ENCODE measurements at places on chromosomes 12 and 14.

GRCh38 chr12:70890895-70891832 is 29.4 kb downstream of the PTPRR start:
- DNase-seq, result no peak

DNA sequence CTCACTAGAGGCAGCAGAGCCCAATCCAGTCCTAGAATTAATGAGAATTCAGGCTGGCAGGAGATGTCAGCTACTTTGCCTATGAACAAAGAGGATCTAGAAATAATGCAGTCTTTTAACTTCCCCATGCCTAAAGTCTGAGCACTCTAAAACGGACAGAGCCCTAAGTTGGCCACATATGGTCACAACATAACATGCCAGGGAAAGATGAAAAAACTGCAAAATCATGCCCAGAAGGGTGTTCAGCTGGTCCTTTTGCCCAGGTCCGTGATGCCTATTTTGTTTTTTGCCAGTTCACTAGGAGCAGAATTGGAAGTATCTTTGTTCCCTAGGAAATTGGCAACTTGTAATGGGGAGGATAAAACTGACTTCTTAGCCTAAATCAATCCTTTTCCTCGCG is 20.3 kb upstream of the LMNTD1 start:
- no peak for DNase-seq

DNA sequence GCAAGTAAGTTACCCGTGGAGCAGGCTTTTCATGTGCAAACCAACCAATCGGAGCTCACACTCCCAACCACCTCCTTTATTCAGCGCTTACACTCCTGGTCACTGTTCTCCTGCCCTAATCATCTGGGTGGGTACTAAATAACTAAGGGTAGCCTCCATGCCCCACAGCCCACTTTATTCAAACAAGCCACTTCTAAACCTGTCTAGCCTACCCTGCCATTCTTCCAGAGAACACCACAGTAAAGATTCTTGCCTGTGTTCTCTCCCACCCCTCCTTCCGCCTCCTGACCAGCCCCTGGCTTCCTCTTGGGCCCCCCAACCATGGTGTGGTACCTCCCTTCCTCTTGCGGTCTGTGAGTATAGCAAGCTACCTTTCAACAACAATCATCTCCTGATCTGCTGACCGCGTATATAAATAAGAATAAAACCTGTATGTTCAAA is 581.9 kb downstream of the VRK1 start:
- DNase-seq, result no peak

DNA sequence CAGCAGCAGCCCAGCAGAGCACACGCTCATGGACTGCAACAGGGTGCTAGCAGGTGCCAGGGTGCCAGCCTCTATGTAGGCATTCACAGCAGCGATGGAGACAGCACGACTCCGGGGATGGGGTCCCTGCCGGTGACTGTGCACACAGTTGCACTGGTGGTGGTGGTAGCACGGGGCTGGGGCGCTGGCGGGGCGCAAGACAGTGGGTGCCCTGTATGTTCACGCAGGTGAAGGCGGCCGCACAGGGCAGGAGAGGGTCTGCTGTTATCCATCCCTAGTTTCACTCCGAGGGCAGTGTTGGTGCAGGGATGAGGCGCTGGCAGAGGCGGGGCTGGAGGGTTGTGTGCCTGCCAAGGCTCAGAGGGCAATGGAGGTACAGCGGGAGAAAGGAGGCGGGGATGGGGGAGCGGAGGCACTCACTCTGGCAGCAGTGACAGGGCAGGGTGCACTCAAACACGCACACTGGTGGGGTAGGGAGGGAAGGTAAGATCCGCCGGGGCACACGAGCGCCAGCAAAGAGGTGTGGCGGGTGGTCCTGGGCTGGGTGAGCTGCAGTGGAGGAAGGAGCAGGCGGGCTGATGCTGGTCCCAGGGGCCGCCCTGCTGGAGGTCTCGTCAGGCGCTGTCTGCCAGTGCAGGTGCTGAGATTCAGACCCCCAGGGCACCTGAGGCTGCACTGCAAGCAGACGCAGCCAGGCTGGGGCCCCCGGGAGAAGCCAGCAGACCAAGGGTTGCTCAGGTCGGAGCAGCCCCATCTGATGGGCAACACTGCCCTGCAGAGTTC is 76.7 kb downstream of the GALC start:
- no peak for DNase-seq

- peak; percentile 70 for DNase-seq
Measured at GRCh38 chr12:93379326-93379980, 1.7 kb downstream of the NUDT4 start.

- DNase-seq, result no peak
Measured at GRCh38 chr14:94021001-94021400, 5.1 kb upstream of the OTUB2 start.

- DNase-seq, result no peak
Measured at GRCh38 chr12:88225776-88226175, 83.7 kb downstream of the TMTC3 start.

DNA sequence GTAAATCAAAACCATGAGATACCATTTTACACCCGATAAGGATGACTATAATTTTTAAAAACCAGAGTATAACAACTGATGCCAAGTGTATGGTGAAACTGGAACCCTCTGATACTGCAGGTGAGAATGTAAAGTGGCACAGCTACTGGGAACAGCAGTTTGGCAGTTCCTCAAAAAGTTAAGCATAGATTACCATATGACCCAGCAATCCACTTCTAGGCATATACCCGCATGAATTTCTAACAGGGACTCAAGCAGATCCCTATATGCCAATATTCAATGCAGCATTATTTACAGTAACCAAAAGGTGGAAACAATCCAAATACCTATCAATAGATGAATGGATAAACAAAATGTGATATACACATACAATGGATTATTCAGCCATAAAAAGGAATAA is 57.4 kb downstream of the BAZ1A start:
- no peak for DNase-seq

- DNase-seq, result no peak
Measured at GRCh38 chr12:129610601-129611120, 293.2 kb downstream of the TMEM132D start.

- no peak for DNase-seq
Measured at GRCh38 chr12:126907900-126908764, 1358.8 kb upstream of the TMEM132C start.

DNA sequence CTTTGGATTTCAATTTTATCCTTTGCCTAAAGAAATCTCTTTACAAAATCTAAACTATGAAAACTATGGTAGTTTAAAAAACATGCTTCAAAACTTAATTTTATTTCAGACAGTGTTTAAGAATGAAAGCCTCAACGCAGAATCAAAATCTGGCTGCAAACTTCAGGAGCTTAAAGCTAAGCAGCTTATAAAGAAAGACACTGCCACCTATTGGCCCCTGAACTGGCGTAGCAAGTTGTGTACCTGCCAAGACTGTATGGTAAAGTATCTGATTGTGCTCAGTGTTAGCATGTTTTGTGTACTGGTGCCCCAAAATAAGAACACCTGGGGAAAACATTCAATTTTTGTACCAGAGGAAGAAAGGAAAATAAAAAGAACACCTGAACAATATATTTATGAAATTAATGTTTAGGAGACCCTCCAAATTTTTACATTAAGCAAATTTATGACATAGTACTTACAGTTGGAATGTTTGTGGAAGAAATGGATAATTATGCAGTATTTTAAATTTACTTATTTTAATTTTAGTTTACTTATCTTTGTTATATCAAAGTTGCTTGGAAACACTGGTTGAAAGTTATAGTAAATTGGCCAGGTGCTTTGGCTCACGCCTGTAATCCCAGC is 12.2 kb downstream of the UBR7 start:
- no peak for DNase-seq

DNA sequence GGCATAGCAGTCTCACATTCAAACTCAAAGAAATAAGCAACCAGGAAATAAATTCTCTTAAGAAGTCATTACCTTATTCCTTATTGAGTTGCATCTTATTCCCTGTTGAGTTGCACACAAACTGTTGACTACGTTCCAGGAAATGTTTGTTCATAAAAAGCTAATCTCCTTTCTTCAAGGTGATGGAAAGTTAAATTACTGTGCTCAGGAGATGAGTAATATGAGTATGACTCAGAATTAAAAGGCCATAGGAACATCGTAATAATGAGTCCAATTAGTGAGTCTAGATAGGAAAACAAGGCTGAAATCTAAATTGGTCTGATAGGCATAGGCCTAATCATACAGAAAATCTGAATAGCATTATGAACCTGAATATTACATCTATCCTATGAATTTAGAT is 203.1 kb downstream of the SLC2A13 start:
- DNase-seq, result no peak

- DNase-seq, result no peak
Measured at GRCh38 chr14:25150401-25150800, 100.5 kb upstream of the STXBP6 start.

DNA sequence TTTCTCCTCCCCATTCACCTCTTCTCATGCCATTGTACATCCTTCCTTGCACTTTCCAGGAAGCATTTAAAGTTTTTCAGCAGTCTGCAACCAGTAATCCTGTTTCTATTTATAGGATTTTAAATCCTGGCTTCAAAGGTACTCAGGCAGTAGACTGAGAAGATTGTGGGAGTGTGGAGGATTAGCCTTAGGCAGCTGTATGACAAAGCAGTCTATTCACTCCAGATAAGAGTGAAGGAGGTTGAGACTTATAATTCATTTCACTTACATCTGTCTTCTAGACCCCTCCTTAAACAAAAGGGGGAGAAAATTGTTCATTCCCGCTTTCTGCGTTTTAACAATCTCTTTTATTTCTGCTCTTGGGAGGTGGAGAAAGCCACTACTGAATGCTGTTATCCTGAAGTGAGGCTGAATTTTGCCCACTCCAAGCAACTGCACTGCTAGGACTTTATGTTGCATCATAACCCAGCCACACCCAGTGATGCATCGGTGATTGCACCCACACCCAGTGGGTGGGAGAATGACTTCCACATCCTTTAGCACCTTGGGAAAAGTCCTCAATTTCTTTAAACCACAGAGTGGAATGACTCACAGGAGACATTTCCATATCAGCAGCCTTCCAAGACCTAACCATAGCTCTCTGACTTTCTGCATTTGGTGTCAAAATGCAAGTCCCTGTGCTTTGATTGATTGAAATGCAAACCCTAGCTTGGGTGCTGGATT is 382.5 kb upstream of the ATP2B1 start:
- DNase-seq, result no peak

- DNase-seq, result no peak
Measured at GRCh38 chr14:85399186-85399585, 130.8 kb upstream of the FLRT2 start.

- DNase-seq, result no peak
Measured at GRCh38 chr12:114776731-114777442, 92.9 kb upstream of the TBX3 start.

GRCh38 chr14:99674064-99674650 is 9.9 kb upstream of the CYP46A1 start:
- DNase-seq, result no peak

- DNase-seq, result no peak
Measured at GRCh38 chr14:69428289-69428998, 30.0 kb downstream of the SLC39A9 start.

GRCh38 chr12:78229591-78230101 is 399.0 kb downstream of the NAV3 start:
- DNase-seq, result no peak

DNA sequence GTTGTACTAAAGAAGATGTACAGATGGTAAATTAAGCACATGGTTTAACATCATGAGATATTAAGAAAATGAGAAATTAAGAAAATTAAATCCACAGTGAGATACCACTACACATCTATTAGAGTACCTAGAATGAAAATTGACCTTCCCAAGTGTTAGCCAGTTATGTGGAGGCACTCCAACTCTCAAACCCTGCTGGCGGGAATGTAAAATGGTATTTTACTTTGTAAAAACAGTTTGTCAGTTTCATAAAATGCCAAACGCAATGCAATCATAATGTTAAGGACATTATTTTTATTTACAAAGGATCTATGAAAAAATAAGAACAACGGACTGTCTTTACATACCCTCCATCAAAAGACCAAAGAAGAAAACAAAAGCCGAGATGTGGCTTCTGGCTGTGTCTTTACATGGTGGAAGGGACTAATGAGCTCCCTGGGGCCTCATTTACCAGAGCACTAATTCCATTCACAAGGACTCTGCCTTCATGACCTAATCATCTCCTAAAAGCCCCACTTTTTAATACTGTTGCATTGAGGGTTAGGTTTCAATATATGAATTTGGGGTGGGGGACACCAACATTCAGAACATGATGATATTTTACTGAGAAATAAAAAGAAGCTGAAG is 1178.7 kb downstream of the AACS start:
- DNase-seq, result no peak

- no peak for DNase-seq
Measured at GRCh38 chr12:54292931-54293241, 7.9 kb downstream of the NFE2 start.

GRCh38 chr12:111766608-111767361 is at the start of gene ALDH2:
Gene ALDH2 (plus strand): TSS chr12:111766933. CDS start chr12:111766983, 50 bp downstream.
- peak; percentile 92 for DNase-seq

- no peak for DNase-seq
Measured at GRCh38 chr12:98754095-98754494, 109.0 kb downstream of the APAF1 start.
